ENCODE measurements at places on chromosomes 2 and 18. TPM values are rescaled to one million over a fixed set of nuclear protein-coding genes. Genes with fewer than 3 reads are reported as not detected.

PLCL1 gene
- polyA plus RNA-seq = 2.5 TPM

AMER3 gene
- polyA plus RNA-seq = 0.70 TPM

CDH19 gene
- not detected for polyA plus RNA-seq

LINC00305 gene
- not detected for polyA plus RNA-seq

SERPINB11 gene
- polyA plus RNA-seq = not detected

C2orf49 gene
- polyA plus RNA-seq = 43.4 TPM

C1D gene
- 141 TPM for polyA plus RNA-seq

CD8B2 gene
- polyA plus RNA-seq = not detected

CDH2 gene
- 121 TPM for polyA plus RNA-seq

GLI2 gene
- 0.19 TPM for polyA plus RNA-seq

ANKRD30B gene
- 2.1 TPM for polyA plus RNA-seq

DQX1 gene
- 2.3 TPM for polyA plus RNA-seq

RAB6C gene
- not detected for polyA plus RNA-seq

LRPPRC gene
- 84.8 TPM for polyA plus RNA-seq

NGEF gene
- polyA plus RNA-seq = 5.7 TPM

COBLL1 gene
- polyA plus RNA-seq = 10.9 TPM

AFF3 gene
- 6.4 TPM for polyA plus RNA-seq

SKA1 gene
- 0.71 TPM for polyA plus RNA-seq

FIGN gene
- polyA plus RNA-seq = 11.4 TPM

TAF1B gene
- 31.0 TPM for polyA plus RNA-seq

BCL2 gene
- polyA plus RNA-seq = 1.8 TPM

EPB41L3 gene
- polyA plus RNA-seq = 211 TPM

SP9 gene
- 0.22 TPM for polyA plus RNA-seq

C1GALT1C1L gene
- polyA plus RNA-seq = 2.1 TPM

PCARE gene
- 0.22 TPM for polyA plus RNA-seq

LCT gene
- polyA plus RNA-seq = not detected

AKAIN1 gene
- 444 TPM for polyA plus RNA-seq

PELI1 gene
- 1.9 TPM for polyA plus RNA-seq

CXCR2 gene
- not detected for polyA plus RNA-seq

TSGA10 gene
- polyA plus RNA-seq = 28.3 TPM

All from Purkinje cell (primary cell).